ENCODE measurements at places on chromosomes 5 and 9.
A peak's percentile ranks its signal among the peaks of the same experiment; 100 is the strongest.

DNA sequence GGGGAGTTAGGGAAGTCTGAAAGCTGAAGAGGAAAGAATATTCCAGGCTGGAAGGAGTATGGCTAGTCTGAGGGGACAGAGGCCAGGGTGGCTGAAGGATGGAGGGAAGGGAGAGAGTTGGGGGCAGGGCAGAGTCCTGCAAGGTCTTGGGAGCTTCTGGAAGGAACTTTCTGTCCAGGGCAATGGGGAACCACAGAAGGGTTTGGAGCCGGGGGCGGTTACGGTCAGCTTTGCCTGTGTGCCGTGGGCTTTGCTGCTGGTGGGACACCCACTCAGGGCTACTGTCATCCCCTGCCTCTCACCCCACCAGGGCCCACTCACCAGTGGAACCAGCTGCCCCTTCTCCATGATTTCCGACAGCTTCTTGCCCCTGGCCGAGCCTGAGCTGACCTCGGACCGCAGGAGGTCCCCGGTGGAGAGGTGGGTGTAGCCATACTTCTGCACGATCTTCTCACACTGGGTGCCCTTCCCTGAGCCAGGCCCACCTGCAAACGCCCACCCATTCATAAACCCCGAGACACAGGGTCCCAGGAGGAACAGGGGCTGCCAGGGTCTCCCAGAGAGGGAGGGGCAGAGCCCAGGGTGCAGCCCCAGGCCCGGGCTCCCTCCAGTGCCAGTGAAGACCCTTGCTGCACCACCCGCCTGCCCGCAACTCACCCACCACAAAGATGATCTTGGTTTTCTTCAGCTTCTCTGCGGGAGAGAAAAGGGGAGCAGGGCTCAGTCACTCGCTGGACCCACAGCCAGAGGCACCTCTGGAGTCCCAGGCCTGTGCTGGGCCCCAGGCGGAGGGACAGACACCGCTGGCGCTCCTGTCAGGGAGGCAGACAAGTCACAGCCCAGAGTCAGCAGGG lies 4.9 kb downstream of the AK1 start:
- no peak for DNase-seq

- no peak for DNase-seq
These were observed 337.3 kb downstream of the KDM4C start for GRCh38 chr9:7095058-7095457.

GRCh38 chr9:77163884-77164283 lies 13.4 kb upstream of the VPS13A start:
- no peak for DNase-seq

DNA sequence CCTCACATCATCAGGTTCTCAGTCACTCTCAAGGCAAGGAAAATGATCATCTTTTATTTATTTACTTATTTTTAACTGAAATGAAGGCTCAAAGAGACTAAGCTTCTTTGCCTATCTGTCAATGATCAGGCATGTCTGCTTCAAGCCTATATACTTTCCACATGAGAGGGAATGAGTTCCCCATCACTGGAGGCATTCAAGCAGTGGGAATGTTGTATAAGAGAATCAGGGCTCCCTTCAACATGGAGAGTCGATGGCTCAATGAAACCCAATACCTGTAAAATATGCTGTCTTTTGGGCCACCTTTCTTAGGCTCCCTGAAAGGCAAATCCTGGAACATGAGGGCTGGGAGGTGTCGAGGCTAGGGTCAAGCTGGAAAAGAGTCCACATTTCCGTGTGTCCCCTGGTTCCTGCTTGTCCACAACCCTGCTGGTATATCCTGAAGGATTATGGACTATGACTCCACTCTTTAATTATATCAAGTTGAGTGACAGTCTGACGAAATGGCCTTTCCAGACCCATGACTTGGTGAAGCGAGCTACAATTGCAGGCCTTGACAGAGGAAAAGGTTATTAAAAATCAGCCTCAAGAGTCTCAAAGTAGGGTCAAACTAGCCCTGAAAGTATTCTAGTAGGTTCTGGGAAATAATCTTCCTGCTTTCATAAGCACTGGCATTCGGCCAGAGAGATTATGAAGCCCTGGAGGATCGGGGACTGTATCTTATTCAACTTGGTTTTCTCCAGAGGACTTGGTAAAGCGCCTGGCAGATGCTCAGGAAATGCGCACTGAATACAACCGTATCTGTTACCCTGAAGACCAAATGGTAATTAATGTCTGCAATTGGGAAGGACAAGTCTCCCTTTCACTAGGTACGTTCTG lies 145.9 kb upstream of the TBC1D2 start:
- no peak for DNase-seq

DNA sequence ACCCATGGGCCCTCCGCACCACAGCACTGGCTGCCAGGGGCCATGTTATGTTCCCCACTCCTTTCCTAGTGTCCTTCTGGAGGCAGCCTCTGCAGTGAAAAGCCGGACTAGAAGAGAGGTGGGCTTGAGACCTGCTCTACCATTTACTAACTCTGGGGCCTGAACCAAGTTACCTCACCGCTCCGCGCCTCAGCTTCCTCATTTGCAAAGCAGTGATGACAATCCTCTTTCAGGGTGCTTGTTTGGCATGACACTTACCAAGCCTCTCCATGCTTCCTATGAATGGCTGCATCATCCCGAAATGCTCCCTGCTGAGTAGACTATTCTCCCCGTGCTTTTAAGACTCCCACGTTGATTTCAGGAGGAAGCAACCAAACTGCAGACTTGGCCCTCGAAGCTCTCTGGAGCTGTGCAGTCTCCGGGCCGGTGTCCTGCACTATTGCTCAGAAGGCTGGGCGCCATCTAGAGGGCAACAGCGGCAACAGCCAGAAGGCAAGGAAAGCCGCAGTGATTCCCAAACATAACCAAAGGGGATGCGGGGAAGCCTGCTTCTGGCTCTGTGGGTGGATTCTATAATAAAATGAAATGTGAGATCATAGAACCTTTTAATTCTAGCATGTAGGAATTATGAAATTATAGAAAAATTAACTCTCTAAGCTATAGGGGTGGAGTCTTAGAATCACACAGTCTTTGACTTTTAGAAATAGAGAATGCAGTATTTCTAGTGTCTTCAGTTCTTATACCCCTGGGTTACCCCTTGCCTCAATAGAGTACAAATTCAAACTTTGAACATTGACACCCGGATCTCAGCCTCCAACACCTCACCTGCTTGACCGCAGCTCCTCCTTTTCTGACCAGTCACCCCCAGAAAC lies 599.8 kb upstream of the BRINP1 start:
- DNase-seq: peak; percentile 84

DNA sequence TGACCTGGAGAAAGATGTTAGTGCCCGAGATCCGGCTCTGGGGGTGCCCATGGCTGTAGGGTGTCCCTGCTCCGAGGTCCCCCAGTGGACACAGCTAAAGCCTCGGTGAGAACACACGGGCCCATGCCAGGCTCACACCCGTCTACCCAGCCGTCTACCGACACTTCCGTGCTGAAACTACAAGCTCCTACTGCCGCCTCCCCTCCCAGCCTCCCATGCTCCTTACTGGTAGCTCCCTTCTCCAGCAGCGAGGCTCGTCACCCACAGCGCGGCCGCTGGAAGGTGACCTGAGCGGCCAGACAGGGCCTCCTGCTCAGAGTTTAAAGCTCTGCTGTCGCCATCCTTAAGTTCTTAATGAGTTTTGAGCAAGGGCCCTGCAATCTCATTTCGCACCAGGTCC lies 33.2 kb upstream of the CLPTM1L start:
- DNase-seq: no peak

- no peak for DNase-seq
These were observed 29.5 kb upstream of the GRPEL2 start for GRCh38 chr5:149315753-149316152.

DNA sequence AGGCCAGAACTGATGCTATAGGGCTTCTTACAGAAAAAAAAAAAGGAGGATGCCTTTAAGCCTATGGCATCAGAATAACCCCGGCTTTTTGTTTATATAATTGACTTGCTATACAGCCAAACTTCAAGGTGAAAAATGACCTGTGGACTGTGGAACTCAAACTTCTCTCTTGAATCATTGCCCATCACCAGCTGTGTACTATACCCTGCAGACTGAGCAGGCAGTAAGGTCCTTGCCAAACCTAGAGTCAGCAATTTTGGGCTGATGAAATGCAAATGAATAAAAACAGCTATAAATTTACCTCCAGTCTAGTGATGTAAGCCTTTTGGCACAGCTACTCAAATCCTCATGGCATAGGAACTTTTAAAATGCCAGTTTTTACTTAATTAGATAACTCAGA lies 44.5 kb upstream of the PPP3R2 start:
- DNase-seq: no peak

GRCh38 chr9:99894826-99895225 lies 11.6 kb upstream of the STX17 start:
- no peak for DNase-seq

GRCh38 chr9:107650321-107650720 lies 160.8 kb upstream of the KLF4 start:
- DNase-seq: no peak

- no peak for DNase-seq
These were observed 8.8 kb upstream of the TRAF1 start for GRCh38 chr9:120935383-120935857.

DNA sequence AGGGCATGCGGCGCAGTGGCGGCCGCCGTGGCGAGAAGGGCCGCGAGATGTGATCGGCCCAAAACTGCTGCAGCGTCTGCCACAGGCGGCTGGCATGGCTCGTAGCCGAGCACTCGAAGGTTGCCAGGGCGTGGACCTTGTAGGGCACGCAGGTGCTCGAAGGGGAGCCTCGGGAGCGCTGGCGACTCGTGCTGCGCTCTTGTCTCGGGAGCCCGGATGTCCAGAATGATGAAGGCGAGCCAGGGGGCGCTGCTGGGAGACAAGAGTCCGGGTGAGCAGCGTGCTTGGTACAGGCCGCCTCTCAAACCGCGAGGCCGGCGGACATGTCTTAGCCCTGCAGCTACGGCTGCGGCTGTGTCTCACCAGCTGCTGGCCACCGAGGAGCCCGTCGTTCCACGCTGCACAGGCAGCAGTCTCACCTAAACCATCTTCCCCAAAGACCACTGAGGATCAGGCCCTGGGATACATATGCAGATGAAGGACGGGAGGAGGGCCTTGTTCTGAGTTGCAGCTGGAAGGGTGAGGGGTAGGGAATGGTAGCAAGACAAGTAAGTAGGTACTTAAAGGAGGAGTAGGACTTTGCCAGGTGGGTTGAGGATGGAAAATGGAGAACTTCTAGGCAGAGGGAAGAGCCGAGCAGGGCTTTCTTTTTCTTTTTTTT lies 1.7 kb downstream of the CBY3 start:
- peak; percentile 91 for DNase-seq

- no peak for DNase-seq
These were observed 67.2 kb upstream of the FCHO2 start for GRCh38 chr5:72888595-72888994.

DNA sequence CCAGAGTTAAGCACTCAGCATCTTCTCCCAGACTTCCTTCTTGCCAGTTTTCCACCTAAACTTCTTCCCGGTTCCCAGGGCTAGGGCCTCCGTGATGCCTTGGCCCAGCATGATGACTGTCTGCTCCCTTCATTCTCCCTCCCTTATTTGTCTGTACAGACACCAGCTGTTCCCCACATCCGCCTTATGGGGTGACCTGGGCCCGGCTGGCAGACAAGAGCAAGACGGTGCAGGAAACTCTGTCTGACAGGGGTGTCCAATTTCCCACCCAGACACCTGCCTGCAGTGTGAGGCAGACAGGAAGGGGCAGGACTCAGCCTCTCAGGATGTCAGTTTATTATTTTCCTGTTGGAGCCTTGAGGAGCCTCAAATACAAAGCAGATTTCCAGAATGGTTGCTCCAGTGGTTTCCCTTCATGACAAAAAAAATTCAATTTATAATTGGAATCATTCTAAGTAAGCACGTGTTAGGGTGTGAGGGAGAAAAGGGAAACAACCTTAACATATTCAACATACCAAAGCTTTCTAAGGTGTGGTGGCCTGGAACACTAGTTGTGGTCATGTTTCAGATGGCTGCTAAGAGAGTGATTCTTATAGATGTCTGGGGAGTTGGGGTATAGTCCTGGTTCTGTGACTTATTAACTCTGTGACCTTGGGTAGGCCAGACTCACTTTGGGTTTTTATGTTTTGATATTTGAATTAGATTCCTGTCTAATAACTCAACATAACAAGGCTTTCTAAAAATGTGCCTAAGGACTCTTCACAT lies 234.5 kb downstream of the PAPPA start:
- no peak for DNase-seq

GRCh38 chr5:142353071-142353472 lies 28.3 kb upstream of the SPRY4 start:
- DNase-seq: no peak

DNA sequence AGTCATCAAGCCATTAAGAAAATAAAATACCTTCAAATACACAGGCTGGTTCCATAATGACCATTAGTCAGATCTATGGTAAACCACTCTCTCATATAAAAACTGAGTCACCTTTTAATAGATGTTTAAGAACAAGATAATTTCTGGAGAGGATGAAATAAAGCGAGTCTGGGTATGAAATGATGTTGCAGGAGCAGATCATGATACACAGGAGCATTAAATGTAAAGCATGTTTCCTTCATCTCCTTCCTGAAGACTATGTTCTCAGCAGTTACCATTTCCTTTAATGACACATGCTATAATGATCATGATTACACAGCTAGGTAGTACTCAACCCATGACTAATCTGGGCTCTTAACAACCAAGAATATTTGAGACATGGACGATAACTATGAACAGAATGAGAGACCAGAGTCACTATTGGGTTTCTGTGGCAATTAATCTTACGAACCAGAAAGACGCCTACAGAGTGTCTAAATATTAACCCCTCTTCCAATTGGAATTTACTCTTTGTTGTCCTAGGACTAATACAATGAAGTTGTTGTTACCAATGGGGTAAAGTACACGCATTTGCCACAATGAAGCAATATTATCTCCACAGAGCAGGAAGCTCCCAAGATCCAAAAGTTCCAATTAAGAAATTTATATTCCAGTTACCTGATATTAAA lies 105.6 kb downstream of the NR6A1 start:
- DNase-seq: no peak

GRCh38 chr9:81892440-81892839 lies 35.8 kb upstream of the SPATA31D4 start:
- DNase-seq: no peak

DNA sequence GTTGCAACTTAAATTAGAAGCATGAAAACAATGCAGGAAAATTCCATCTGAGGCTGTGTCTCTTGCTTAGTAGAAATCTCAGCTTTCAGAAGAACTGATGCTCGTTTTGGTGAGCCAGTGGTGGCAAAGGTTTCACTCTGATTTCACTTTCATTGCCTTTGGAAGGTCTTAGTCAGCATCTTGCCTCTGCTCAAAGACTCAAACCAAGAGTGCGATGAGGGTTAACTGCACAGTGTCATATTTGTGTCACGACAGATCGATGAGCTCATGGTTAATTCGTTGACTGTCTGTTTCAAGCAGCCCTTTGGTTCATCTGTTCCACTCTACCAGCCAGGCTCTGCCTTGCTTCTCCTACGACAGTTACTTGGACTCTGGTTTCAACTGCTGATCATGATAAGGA lies 331.3 kb upstream of the KIF2A start:
- DNase-seq: no peak

DNA sequence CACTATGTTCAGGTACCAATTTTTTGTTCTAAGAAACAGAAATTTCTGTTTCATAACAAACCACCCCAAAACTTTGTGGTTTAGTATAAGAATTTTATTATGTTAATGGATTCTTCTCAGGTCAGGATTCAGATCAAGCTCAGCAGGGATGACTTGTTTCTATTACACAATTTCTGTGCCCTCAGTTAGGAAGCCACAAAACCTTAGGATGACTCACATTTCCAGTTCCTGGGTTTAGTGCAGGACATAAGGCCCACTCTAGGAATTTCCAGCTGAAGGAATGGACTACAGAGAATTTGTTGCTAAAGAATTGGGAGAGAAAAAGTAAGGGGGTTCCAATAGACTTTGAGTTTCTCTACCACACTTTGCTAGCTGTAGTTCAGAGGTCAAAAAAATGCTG lies 629.3 kb downstream of the ANXA1 start:
- DNase-seq: no peak

All from activated CD4-positive, alpha-beta T cell treated with anti-CD3 and anti-CD28 coated beads, Interleukin-2, amount 10 ng/mL, durations not matched to agents 24 days and 14 days (primary cell).